ENCODE measurements at places on chromosomes 1 and 21.

GRCh38 chr21:26227130-26227529 lies 56.6 kb upstream of the APP start:
- DNase-seq, result no peak

- no peak for DNase-seq
Observed at GRCh38 chr1:31574749-31575368, 1.5 kb upstream of the TINAGL1 start.

GRCh38 chr1:195373856-195374255 lies 1234.4 kb downstream of the KCNT2 start:
- no peak for DNase-seq

DNA sequence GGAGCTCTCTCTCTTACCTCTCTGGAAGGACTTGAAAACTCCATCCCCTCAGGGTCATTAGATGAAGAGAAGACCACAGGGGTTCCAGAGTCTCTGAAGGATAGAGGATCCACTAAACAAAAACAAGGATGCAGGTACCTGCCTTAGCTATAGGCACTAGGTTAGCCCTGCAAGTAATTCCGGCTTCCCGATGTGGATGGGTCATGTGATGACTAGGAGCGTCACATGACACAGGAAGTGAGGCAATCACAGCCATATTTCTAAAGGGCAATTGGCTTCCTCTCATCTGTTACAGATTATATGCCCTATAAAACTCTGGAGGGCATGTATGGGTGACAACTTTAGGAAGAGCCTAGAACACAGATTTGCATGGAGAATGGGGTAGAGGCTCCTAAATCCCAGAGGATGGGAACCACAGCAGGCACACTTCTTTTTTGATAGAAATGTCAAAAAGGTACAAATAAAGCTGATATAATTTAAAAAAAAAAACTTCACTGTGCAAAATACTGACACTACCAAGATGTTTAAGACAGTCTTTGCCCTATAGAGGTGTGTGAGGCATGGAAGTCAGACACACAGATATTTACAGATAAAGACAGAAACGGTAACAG lies 14.1 kb downstream of the ENTREP3 start:
- peak; percentile 60 for DNase-seq

DNA sequence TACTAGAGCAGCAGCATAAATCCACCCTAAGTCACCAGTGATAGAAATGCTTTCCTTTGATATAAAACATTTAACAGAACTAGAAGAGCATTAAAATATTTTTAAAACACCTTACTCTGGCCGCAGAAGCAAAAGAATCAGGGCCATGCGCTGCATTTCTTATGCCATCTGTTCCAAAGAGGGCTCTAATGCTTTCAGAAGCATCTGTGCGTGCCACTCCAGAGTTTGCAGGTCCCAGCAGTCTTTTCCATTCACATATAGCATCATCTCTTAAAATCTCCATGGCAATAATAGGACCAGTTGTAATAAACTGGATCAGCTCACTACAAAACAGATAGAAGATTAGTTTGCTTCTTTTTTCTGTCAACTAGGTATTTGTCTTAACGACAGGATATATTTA lies 69.2 kb downstream of the NME7 start:
- no peak for DNase-seq

DNA sequence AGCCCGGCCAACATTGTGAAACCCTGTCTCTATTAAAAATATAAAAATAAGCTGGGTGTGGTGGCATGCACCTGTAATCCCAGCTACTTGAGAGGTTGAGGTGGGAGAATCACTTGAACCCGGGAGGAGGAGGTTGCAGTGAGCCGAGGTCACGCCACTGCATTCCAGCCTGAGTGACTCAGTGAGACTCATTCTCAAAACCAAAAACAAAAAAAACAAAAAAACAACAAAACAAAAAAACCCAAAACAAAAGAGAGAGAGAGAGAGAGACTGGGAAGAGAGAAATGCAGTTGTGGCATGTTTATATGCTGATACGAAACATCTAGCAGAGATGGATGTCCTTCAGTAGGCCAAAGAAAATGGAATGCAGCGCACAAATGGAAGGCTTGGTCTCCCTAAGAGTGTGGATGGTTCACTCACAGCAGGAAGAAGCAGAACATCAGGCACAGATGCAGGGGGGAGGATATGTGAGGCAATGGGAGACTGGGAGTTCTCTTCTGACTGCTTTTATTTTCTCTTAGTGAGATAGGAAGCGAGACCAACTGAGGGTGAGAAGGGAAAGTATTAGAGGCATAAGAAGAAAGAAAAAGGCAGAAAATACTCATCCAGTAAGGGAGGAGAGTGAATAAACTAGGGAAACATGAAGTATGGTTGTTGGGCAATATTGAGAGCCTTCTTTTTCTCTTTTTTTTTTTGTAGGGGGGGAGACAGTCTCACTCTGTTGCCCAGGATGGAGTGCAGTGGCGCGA lies 16.0 kb downstream of the THEM4 start:
- no peak for DNase-seq

DNA sequence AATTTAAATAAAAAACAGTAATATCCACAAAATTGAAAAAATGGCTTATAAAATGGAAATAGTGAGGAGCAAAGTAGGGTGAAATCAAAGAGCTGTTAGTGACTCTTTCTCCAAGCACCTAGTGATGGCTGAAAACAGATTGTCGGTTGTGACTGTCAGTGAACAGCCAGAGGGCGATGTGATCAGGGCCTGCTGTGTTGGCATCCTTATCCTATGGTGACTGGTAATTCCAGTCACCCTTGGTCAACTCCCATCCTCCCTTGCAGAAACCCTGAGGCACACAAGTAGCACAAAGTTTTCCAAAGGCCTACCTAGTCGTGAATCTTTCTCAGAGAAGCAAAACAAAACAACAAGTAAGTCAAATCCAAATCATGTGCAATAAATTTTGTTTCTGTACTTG lies 599.8 kb upstream of the CXADR start:
- DNase-seq, result no peak
